AG08395 (cell line): ENCODE measurements at places on chromosomes 6 and 20.

- DNase-seq = no peak
Observed at GRCh38 chr6:166720856-166721255, 93.8 kb upstream of the RPS6KA2 start.

DNA sequence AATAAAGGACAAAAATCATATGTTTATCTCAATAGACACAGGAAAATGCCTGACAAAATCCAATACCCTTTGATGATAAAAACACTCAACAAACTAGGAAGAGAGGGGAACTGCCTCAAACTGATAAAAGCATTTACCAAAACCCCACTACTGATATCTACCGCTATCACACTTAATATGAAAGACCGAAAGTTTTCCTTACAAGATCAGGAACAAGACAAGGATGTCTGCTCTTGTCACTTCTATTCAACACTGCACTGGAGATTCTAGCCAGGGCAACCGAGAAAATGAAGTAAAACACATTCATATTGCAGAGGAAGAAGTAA, 25.1 kb downstream of the GZF1 start:
- DNase-seq = no peak

DNA sequence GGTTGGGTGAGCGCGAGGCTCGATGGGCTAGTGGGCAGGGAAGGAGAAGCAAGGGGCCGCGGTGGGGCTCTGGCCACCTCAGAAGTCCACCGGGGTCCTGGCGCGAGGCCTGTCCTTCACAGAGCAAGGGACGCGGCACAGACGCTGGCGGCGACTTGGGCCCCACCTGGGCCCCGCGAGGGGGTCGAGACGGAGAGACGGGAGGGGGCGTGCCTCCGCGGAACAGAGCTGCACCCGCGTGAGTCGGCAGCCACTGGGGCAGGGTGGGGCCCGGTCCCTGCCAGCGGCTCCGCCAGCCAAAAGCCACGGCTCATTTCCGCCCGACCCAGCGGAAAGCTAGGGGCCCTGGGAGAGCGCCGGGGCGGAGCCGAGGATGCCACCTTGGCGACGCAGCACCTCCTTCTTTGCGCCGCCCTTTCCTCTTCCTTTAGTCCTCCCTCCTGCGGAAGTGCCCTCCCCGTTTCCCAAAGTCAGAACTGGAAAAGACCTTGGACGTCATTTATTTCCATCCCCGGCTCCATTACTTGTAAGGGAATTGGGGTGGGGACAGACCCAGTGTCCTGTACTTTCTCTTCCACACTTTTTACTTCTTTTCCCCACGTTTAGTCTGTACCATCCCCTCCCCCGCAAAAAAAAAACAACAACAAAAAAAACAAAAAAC, at the start of gene CUL7:
Gene CUL7, minus strand, starts transcription at position 307 of the 661 bp plus-strand sequence. CDS start 1,063 bp downstream, outside the sequence.
- peak; percentile 99 for DNase-seq

DNA sequence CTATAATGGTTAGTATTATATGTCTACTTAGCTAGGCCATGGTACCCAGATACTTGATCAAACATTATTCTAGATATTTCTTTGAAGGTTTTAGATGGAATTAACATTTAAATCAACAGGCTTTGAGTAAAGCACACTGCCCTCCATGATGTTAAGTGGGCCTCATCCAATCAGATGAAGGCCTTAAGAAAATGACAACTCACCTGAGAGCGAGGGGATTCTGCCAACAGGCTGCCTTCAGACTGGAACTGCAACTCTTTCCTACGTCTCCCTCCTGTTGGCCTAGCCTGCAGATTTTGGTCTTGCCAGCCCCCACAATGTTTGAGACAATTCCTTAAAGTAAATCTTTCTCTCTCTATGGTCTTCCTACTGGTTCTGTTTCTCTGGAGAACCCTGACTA, 137.3 kb downstream of the AHI1 start:
- DNase-seq = no peak

DNA sequence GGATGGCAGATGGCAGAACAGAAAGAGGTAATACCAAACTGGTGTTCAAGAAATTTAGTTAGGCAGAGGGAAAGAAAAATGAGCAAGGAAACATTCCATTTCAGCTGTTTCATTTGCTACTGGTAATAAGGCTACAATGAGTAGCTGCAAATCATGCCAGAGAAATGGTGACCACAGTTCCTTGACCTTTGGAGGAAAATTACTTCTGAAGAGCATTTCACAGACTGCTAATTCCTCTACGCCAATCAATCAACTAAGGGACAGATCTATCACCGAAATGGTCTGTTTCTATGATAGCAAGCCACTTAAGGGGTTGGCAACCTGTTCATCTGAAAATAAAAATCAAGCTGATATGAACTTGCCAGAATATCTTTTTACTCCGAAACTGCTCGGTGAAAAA, 119.5 kb downstream of the PTPRK start:
- no peak for DNase-seq

DNA sequence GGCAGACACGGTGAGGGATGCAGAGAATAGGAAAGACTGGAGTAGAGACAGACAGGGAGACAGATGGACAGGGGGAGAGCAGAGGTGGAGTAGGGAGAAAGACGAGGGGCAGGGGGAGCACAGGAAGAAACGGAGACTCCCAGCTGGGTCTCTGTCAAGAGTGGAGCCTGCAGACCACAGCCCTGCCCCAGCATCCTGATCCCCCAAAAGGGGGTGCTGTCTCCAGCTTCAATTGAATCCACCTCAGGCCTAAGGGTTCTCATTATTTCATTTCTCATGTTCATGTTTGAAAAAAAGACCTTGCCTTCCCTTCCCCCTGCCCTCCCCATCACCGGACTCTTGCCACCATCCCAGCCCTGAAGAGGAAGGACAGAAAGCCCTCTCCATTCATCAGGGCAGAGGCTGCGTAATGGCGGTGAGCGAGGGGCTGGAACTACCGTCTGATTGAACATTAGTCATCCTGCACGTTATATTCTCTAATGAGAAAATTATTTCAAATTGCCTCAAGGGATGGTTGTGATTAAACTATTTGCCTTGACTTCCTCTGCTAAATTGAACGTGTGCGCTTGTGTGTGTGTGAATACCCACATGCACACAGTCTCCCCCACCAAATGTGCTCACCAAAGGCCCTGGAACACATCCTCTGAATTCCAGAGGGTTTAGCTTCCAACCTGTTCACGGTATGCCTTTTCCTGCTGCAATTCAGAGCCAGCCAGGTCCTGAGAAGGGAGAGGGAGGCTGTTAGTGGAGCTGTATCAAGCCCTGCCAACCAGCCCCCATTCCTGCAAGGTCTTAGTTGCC, 98.3 kb downstream of the CDC5L start:
- no peak for DNase-seq

DNA sequence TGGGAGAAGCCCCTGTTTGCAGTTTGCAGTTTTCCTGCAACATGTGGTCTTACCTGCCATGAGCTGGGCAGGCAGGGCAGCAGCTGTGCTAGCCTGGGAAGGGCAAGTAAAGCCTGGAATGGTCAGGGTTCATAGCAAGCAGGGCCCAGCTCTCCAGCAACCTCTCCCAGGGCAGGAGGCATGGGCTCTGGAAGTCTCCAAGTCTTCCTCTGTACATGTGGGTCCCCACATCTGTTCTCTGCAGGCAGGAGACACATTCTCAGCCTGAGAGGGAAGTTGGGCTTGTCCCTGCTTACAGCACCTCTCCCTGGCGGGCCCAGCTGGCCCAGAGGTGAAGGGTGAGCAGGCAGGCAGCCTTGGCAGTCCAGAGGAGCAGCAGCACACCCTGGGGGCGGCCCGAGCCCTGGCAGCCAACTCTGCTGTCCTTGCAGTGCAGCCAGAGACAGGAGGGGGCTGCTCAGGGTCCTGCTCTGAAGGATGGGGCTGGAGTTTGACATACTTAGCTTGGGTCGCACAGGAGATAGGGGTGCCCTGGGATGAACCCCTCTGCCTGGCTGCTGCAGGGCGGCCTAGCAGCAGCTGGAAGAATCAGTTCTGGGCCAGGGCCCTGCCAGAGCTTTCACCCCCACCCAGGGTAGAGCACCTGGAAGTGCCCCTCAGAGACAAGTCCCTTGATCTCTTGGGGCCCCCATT, 176.0 kb downstream of the MRPL14 start:
- DNase-seq = peak; percentile 50

- DNase-seq = peak; percentile 41
Observed at GRCh38 chr20:41029150-41029901, 704 bp downstream of the TOP1 start.

DNA sequence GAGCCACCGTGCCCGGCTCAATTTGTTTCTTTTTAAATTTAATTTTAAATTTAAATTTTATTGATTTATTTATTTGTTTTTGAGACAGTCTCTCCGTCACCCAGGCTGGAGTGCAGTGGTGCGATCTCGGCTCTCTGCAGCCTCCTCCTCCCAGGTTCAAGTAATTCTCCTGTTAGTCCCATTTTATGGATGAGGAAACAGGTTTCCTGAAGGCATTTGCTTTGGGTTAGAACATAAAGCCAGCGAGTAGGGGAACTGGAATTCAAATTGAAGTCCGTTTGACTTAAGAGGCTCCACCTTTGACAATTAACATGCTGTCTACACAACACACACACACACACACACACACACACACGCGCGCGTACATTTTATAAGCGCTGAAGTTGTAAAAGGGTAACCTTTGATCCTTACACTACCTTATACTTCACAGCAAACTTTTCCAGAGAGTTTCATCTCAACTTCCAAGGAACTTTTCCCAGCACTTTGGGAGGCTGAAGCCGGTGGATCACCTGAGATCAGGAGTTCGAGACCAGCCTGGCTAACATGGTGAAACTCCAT, 232.0 kb downstream of the BCAS1 start:
- no peak for DNase-seq

DNA sequence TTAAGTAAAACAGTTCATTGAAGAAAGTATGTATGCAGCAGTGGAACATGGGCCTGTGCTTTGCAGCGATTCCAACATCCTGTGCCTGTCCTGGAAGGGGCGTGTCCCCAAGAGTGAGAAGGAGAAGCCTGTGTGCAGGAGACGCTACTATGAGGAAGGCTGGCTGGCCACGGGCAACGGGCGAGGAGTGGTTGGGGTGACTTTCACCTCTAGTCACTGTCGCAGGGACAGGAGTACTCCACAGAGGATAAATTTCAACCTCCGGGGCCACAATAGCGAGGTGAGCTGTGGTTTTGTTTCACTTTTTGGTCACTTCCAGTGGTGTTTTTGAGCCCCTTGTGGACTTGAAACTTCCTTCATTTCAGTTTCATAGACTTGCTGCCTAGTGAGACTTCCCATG, 1.7 kb downstream of the TULP4 start:
- no peak for DNase-seq

- no peak for DNase-seq
Observed at GRCh38 chr6:42899871-42900270, 16.0 kb upstream of the PTCRA start.

DNA sequence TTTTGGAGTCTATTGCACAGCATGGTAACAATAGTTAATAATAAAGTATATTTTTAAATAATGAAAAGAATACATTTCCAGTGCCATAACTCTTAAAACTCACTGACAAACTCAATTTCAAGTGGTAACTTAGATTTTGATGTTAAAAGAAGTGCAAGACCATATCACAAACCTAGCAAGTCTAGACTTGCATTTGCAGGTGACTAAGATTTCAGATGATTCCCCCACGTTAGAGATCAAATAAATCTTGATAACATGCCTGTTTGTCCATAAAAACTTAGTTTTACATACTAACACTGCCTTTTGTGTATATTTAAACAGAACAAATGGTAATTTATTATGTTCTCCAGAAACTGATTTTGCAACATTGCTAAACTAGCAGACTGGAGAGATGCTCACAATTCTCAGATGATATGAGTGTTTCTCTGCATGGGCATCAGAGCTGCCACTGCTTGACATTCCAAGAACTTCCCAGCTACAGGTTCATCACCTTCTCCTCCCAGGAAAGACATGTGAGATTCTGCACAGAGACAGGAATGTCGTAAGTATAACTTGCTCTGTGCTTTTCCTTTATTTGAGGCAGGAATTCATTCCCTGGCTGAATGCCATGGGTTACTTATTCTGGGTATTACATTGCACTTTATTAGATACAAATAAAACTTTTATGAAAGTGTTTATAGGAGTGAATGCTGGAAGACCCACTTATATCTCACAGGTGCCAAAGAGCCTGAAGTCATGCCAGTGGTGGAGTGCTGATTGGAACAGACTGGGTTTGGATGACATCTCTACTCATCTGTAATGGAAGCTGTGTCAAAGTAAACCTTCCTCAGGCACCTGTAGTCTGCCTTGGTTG, 160.2 kb upstream of the FOXA2 start:
- no peak for DNase-seq

GRCh38 chr6:4291453-4292403, 156.4 kb upstream of the ECI2 start:
- no peak for DNase-seq

- DNase-seq = no peak
Observed at GRCh38 chr20:64189530-64189966, 25.3 kb downstream of the MYT1 start.

DNA sequence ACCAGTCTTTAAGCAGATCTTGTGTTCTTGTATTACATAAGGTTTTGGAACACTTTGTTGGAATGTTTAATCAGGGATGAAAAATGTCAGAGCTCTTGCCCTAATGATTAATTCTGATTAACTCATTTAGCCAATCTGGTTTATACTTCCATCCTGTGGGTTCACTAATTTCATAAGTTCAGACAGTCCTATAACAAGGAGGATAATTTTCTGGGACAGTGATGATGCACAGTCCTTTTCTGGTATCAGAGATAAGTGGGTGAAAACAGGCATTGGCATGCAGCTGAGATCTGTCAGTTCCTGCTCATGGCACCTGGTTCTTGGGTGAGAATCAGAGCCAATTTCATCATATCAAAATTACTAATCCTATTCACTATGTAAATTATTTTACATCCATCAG, 125.0 kb upstream of the LAMA2 start:
- DNase-seq = no peak

- no peak for DNase-seq
Observed at GRCh38 chr6:158717341-158718330, 67.8 kb downstream of the SYTL3 start.

- no peak for DNase-seq
Observed at GRCh38 chr6:169256518-169256917, 2.9 kb upstream of the THBS2 start.

DNA sequence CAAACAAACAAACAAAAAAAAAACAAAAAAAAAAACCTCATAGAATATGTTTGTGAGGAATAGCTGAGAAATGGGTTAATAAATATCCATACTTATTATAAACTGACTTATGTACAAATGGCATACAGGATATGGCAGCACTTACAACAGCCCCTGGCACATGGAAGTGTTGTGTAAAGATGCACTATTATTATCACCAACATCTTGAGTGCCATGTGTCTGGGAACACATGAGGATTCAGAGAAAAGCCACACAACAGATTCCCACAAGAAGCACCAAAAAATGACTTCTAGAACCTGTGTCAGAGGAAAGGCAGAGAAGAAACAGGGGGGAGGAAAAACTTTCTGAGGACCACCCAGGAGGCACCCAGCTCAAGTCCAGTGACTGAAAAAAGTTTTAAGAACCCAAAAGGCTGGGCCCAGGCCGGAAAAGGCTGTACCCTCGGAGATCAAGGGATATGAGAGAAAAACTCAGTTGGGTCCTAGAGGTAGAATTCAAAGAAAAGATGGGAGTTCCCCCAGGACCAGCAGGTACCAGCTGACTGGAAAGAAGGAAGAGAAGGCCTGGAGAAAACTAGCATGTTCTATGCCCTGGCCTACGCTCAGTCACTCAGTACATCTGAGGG, 9.4 kb upstream of the TAF8 start:
- no peak for DNase-seq

GRCh38 chr6:107509506-107509905, 19.6 kb downstream of the SOBP start:
- DNase-seq = no peak

GRCh38 chr6:105651969-105652368, 249.1 kb upstream of the PREP start:
- DNase-seq = no peak
